ENCODE measurements at places on chromosomes 11 and 22.
A peak's percentile ranks its signal among the peaks of the same experiment; 100 is the strongest.

DNA sequence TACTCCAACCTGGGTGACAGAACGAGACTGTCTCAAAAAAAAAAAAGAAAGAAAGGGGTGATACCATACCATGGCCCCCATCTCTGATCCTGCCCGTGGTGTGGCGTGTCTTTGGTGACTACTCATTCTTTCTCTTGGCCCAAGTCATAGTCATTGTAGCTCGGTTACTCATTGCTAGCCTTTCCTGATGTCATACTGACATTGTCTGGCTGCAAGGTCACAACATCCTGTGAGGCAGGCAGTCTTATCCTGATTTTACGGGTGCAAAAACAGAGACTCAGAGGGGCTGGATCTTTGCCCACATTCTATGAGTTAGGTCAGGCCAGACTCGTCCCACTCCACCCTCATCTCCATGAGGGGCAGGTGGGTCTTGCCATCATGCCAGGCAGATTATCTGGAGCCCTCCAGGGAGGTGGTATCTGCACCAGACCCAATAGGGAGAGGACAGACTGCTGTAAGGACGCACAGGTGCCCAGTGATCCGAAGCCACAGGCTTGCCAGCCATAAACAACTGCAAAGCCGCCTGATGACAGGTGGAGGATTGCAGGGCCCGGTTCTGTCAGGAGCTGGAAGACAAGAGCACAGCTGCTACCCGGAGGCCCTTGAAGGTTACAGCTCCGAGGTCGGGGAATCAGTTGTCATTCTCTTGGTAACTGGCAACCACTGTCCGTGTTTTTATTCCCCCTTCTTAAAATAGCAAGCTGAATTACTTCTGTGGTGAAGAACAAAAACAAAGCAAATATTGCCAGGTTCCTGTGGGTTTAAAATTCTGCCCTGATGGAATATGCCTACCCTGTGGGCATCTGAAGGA is 13.8 kb downstream of the TOM1 start:
- no peak for DNase-seq

GRCh38 chr11:65323813-65324212 is 9.1 kb downstream of the CDC42EP2 start:
- no peak for DNase-seq

- no peak for DNase-seq
Observed at GRCh38 chr22:37442135-37442534, 14.9 kb upstream of the ELFN2 start.

GRCh38 chr22:36405671-36406538 is 18.1 kb upstream of the MYH9 start:
- DNase-seq = no peak

DNA sequence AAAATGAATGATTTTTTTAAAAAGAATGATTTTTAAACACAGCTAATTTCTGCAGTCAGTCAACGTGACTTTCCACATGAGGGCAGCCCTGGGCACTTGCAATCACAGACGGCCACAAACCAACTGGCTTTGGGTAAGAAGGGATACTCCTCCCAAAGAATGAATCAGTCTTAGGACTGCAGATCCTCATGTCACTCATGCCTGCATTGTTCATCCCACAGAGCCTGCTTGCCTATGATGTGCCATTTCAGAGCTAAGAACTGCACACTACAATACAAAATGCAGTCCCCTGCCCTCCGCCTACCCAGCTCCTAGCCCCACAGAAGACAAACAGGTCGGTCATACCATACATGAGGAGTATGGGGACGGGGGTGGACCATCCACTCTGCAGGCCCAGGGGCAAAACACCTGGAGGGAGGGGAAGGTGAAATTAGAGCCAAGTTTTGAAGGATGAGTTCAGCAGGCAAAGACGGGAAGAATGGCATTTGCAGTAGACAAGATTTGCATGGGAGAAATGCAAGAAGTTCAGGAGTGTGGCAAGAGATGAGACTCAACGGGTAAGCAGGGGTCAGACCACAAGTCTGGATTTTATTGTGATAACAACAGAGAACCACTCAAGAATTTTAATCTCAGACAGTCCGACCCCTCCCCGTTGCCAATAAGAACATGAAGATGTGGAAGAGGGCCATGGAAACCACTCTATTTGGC is 24.7 kb downstream of the PACSIN2 start:
- peak; percentile 48 for DNase-seq

GRCh38 chr22:27874185-27874584 is 44.9 kb downstream of the PITPNB start:
- no peak for DNase-seq

GRCh38 chr11:36101466-36101865 is 157.6 kb downstream of the LDLRAD3 start:
- DNase-seq = no peak

GRCh38 chr11:8828580-8829361 is 82.2 kb upstream of the AKIP1 start:
- DNase-seq = no peak

GRCh38 chr22:39290724-39291161 is 28.7 kb downstream of the RPL3 start:
- no peak for DNase-seq

- no peak for DNase-seq
Observed at GRCh38 chr22:44186737-44187136, 6.0 kb downstream of the PARVG start.

GRCh38 chr22:22605074-22605404 is 39.4 kb upstream of the GGTLC2 start:
- DNase-seq = no peak

- no peak for DNase-seq
Observed at GRCh38 chr11:4480577-4481239, 1.7 kb upstream of the OR52K1 start.

DNA sequence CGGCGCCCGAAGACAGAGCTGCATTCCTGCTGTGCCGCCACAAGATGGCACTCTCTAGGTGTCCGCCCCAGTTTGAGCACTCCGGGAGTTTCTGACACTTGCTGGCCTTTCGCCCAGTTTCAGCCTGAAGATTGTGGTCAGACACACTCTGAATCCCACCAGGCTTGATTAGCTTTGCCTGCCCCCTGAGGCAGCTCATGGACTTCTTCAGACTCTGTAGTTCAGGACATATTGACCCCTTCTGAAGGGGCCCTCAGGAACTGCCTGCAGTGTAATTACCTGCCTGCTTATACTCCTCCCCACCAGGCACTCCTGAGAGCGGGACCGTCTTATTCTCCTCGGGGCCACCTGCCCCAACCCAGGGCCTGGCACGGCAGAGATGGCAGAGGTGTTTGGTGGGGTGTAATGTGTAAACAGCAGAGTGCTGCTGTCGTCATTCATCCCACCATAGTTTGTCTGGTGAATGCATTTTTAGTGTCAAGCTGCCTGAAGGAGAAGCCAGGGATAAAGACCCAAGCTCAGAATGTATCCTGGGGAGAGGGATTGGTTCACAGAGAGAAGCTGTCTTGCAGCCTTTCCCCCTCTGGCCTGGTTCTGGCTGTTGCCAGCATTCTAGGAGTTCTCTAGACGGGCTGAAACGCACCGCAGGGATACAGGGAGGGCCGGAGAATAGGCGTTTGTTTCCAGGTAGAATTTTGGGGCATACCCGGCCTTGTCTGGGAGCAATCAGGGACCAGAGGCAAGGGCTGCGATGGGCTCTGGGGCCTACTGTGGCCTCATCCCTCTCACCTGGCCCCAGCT is 46.4 kb downstream of the EIF3F start:
- peak; percentile 71 for DNase-seq

DNA sequence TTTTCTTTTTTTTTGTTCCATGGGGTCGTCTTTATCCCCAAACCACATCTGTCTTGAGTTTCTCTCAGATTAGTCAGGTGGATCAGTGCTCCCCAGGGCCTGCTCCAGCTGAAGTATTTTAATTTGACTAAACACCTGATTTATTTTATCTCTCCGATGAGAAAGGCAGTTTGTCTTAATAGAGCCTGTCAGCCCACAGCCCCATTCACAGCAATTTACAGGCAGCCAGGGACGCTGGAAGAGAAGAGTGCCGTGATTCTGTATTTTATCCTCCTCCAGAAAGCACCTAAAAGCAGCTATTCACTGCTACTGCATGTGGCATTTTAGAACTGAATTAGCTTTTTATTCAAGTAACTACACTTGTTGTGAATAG is 164.5 kb downstream of the SOX6 start:
- no peak for DNase-seq

DNA sequence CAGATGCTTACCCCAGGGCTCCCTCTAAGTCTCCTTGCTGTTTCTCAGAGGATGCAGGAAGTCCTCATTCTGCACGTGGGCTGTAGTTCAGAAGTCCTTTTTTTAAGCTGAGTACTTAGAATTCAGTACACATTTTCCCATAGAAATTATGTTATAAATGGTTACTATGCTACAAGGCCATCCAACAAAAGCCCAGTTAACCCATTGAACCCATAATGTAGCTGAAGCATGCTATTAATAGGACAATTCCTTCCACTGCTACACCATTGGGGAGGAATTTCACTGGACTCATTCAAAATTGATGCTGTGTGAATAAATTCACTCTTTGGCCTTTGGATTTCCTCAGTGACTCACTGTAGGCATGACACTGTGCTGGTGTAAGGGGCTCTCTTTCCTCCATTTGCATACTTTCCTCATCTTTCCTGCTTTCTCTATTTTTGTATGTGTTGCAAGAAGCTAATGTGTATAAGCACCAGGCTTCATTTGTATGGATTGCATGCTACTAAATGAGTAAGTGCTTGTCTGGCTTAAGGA is 148.0 kb downstream of the NTM start:
- DNase-seq = no peak

- DNase-seq = no peak
Observed at GRCh38 chr11:108727665-108728064, 62.8 kb downstream of the DDX10 start.

DNA sequence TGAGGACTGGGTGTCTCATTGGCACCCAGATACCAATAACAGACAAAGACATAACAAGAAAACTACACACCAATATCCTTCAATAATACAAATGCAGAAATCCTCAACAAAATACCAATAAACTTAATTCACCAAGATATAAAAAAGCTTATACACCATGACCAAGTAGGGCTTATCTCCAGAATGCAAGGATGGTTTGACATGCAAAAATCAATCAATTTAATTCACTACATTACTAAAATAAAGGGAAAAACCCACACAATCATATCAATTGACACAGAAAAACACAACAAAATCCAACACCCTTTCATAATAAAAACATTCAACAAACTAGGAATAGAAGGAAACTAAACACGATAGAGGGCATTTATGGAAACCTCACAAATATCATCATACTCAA is 40.6 kb downstream of the LHFPL7 start:
- DNase-seq = no peak

DNA sequence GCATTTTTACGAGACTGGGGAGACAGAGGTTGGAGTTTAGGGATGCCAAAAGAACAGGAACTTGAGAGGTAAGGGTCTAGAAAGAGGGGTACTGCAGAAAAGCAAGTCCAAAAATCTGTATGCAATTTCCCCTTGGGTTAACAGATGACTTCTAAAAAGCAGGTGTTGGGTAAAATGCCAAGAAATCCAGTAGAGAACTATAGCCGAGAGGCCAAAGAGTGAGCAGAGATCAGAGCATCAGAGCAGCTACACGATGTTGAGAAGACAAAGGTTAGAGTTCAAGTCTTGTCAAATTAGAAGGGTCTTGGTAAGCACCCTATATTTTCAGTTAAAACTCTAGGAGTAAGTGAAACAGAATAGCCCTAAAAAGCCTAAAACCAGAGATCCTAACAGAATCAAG is 145.2 kb downstream of the FCHSD2 start:
- no peak for DNase-seq

- no peak for DNase-seq
Observed at GRCh38 chr11:120112174-120112796, 25.6 kb downstream of the TRIM29 start.

GRCh38 chr11:123219066-123219690 is 24.1 kb upstream of the CLMP start:
- no peak for DNase-seq

GRCh38 chr22:27982630-27983180 is 63.6 kb upstream of the PITPNB start:
- no peak for DNase-seq

DNA sequence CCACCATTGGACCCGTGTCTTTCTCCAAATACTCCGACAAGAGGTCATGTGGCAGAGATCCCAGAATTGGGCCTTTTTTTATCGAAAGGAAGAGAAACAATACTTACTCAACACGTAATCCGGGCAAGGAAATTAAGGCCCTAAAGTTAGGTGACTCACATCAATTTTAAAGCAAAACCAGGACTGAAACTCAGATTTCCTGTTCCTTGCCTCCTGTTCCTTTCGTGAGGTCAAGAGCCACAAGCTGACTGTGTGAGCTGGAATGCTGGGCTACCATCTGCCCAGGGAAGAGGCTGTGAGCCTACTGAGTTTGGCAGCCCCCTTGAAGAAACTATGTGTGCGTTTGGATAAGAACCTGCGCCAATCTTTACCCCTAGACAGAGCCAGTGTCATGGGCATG is 27.1 kb upstream of the MRGPRX2 start:
- peak; percentile 24 for DNase-seq

GRCh38 chr11:63507511-63507910 is 1.6 kb downstream of the LGALS12 start:
- DNase-seq = no peak

GRCh38 chr11:47879259-47880158 is 31.4 kb upstream of the NUP160 start:
- DNase-seq = no peak

- DNase-seq = no peak
Observed at GRCh38 chr11:28296426-28296825, 188.2 kb downstream of the METTL15 start.

DNA sequence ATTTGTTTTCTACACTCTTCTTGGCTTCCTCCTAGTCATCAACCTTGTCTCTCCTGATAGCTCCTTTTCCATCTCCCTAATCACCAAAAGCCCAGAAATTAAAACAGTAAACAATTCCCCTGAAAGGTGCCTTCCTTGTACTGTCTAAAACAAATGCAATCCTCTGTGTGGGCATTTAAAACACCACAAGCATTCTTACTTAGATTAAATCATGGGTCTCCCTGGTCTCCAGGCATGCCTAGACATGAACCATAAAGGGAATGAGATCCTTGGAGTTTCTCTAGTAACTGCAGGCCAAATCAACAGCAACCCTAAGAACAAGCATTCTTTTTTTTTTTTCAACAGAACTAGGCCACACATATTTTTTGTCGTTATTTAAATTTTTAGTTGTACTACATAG is 1.9 kb downstream of the BTG4 start:
- DNase-seq = no peak

DNA sequence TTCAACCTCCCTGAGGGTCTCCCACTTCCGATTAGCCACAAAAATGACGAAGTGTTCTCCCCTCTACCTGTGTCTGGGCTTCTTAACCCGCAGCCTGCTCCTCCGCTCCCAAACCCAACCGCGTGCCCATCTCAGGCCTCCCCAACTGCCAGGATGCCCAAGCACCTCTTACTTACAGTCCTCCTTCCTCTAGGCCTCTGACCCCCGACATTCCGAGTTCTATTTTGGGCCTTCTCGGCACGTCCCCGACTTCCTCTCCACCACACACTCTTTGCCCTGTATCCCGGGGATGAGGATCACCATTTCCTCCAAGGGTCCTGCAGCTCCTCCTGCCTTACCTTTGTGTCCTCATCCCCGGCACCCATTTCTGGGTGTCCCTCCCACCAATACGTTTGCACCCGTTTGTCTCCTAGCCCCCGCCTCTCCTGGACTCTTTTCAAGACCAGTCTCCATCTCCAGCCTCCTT is 388 bp upstream of the MUS81 start:
- no peak for DNase-seq

Measured in fibroblast of skin of left quadriceps (primary cell).